ENCODE measurements at places on chromosomes 3 and 15.

- no peak for DNase-seq
Measured at GRCh38 chr3:71285086-71285485, 298.4 kb downstream of the FOXP1 start.

- no peak for DNase-seq
Measured at GRCh38 chr15:64864068-64864467, 22.4 kb downstream of the PLEKHO2 start.

DNA sequence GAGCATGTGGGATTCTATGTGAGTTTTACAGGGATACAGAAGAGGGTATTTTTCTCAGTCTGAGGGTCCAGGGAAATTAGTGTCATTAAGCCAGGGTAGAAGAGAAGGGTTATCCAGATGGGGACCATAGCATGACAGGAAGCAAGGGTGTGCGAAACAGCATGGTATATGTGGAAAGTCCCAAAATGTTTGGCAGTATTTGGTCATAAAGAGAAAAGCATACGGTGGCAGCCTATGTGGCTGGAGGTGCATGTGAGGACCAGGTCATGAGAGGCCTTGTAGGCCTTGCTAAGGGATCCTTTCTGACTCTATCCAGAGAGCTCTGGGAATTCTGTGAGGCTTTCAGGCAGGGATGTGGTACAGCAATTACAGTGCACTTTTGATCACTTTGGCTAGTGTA is 411.4 kb downstream of the AGBL1 start:
- DNase-seq: no peak

- no peak for DNase-seq
Measured at GRCh38 chr3:177427540-177427939, 230.3 kb upstream of the TBL1XR1 start.

GRCh38 chr3:193638833-193639232 is 45.8 kb downstream of the OPA1 start:
- DNase-seq: no peak

- no peak for DNase-seq
Measured at GRCh38 chr3:194165271-194166018, 29.5 kb downstream of the HES1 start.

DNA sequence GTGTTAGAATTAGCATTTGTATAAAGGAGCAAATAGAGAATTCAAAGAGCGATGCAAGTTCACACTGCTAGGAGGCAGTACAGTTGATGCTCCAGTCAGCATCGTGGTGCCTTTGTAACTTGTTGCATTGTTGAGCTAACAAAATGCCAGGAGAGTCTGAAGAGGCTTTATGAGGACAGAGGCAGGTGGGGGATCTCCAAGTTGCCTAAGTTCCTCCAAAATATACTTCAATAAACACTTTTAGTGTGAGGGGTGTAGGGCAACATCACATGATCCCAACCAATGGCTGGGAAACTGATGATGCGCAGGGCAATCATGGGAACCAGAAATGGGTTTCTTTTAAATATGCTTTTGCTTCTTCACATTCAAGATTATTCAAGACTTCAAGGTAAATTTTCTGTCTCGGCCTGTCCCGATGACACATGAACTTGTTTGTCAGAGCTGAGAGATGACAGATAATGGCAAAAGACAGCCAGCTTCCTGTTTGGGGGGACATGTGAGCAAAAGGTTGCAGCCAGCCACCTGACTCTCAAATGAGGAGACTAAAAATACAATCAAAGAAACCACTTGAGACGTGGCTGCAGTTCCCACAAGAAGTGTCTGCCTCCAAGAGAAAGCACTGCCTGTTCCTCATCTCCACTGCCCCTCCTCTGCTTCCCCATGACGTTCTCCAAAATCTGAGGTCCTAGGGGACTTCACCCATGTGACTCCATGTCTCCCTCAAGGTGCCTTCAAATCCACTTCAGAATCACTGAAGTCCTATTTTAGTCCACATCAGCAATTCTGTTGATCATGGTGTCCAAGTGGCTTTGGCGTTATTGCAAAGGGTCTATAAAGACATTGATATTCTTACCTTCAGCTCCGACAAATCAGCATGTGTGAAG is 39.3 kb downstream of the KLHL6 start:
- DNase-seq: no peak

DNA sequence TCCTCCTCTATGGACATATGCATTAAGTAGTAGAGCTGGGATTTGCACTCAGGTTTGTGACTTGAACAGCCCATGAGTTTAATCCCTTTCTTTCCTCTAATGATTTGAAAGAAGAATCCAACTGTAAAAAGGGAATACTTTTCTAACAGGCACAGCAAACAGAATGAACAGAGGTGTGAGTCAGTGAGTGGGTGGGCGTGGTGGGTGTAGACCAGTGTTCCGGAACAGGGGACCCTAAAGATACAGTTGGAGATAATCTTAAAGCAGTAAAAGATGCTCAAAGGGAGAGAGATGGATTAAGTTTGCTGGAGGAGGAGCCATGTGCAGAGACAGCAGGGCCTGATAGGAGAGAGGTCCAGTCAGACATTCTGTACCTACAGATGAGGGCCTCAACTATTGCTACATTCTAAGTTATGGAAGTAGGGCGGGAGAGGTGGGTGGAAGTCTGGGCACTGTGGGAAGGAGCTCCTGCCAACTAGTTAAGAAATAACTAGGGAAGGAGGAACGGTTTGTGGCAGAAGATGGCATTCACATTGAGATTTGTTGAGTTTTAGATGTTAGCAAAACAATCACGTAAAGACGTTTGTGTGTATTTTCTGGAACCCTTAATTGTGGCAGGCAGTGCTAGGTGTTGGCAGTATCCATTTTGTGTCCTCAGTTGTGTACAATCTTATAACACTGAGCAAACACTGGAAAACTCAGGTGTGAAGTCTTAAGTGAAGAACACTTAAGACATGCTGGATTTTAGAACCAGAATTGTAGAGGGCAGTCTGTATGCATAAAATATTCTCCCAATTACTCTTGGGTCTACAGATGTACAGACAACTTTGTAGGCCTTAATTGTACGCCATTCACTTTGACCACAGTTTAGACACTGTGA is 511.0 kb downstream of the GRM7 start:
- DNase-seq: no peak

DNA sequence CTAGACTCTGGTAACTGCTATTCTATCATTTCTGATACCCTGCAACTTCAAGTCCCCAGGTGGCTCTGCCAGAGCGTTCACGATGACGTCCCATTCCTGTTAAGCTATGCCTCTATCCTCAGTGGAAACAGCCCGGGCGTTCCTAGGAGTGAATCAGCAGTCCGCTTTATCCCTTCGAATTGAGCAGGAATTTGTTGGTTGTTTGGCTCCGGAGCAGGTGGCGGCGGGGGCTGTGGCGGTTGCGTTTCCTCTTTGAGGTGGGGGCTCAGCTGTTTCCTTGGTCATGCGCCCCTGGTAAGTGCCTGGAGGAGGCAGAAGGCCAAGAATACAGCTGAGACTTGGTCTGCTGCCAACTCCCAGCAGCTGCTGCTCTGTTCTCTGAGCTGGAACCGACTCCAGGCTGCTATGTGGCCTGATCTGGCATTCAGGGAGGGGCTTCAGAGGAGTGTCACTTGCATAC is 25.2 kb downstream of the ARPP21 start:
- DNase-seq: no peak

GRCh38 chr3:128482666-128483656 is 10.0 kb downstream of the GATA2 start:
- no peak for DNase-seq

Data from NCI-H1930 (cell line).